ENCODE measurements at places on chromosomes 4 and X. TPM values are rescaled to one million over a fixed set of nuclear protein-coding genes. Genes with fewer than 3 reads are reported as not detected.

- peak; percentile 16 for DNase-seq
Measured at GRCh38 chrX:20547611-20548051, 280.9 kb upstream of the RPS6KA3 start.

DNA sequence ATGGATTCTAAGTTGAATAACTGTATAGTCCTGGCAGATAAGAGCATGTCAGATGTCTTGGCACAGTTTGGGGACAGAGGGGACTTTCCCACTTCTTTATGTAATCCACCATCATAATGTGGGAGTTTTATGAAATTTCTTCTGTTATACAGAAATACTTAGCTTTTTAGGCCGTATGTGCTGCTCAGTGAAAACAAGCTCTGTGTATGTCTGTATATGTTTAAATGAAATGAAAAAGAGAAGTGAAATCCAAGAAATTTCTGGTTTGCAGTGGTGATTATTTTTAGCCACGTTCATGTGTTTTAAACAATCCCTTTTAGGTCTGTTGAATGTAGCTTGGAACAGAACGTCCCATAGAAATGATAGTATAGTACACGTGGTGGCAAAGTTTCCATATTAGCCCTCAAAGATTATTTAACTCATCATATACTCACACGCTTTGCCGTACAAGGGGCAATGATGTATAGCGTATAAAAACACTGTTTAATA is 41.0 kb downstream of the GAB1 start:
- no peak for DNase-seq

DNA sequence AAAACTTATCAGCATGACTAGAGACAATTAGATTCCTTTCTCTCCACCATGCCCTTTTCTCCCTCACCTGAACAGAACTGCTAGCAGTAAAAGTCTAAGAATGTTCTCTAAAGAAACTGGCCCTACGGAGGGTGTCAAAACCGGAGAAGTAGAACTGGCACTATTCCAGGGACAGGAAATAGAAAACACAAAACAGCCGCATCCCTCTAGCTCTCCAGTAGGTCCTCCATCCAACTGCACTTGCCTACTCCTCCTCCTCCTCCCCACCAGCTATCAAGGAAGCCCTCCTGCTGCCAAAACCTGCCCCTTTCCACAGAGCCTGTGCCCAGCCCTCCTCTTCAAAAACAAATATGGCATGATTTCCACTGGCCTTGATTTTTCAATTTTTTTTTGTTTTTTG is 28.4 kb downstream of the FUNDC1 start:
- no peak for DNase-seq

GRCh38 chrX:8672176-8672575 is 59.8 kb downstream of the ANOS1 start:
- DNase-seq = no peak

DNA sequence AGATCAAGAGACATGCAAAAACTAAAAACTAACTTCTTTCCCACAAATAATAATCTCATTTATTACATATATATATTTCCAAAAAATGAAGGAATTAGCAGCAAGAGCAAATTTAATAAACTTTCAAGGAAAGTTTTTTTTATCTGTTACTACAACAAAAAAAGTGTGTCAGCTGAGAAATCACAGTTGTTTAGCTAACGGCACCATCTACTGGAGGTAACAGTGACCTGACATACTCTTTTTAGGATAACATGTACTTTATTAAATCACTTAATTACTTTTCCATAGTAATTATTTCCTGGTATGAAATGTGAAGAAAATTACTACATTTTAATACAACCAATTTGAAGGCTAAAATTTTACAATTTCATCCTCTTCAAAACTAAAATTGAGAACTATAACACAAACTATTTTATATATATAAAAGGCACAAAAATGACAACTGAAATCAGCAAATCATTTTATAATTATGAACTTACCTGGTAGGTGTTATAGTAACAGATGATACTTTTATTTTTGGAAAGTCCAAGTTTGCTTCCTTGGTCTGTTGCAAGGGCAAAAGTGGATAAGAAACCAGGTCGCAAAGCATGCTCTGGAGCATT is 9.1 kb downstream of the LAMTOR3 start:
- DNase-seq = no peak

GRCh38 chr4:142925161-142925560 is 79.1 kb upstream of the INPP4B start:
- no peak for DNase-seq

GRCh38 chr4:17093481-17093880 is 195.0 kb upstream of the LDB2 start:
- no peak for DNase-seq

- no peak for DNase-seq
Measured at GRCh38 chr4:41024556-41025491, 189.5 kb downstream of the APBB2 start.

GRCh38 chr4:170011921-170012628 is 14.1 kb downstream of the MFAP3L start:
- no peak for DNase-seq

- no peak for DNase-seq
Measured at GRCh38 chr4:165668694-165669093, 204.3 kb upstream of the TLL1 start.

GRCh38 chr4:70979445-70980008 is 13.9 kb upstream of the DCK start:
- no peak for DNase-seq

- no peak for DNase-seq
Measured at GRCh38 chr4:139295942-139296299, 5.4 kb upstream of the NAA15 start.

- DNase-seq = peak; percentile 9
Measured at GRCh38 chr4:79273915-79274314, 51.9 kb downstream of the NAA11 start.

DNA sequence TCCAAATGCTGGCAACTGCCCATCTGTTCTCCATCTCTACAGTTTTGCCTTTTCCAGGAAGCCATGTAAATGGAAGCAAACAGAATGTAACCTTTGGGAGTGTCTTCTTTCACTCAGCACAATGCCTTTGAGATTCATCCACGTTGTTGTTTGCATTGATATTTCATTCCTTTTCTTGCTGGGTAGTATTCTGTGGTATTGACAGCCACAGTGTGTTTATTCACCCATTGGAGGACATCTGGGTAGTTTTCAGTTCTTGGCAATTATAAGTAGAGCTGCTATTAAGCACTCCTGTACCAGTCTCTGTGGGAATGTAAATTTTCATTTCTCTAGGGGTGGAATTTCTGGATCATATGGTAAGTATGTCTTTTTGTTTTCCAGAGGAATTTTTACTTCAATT is 194.3 kb upstream of the RPS6KA3 start:
- DNase-seq = no peak

DNA sequence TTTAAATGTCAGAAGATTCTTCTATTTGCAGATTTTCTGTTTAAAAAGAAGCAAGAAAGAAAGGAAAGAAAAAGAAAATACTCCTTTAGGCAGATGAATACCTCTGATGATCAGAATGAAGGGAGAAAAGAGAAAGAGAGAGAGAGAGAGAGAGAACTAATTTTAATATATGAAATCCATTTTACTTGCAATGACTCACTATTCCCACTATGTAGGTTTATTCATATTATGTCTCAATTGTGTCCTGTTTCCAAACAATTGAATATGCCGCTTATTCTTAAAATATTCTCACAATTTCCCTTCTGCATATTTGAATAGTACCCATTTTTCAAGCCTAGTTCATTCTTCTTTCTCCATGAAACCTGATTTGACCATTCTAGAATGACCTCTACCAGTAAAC is 11.7 kb downstream of the MEPE start:
- DNase-seq = no peak

DNA sequence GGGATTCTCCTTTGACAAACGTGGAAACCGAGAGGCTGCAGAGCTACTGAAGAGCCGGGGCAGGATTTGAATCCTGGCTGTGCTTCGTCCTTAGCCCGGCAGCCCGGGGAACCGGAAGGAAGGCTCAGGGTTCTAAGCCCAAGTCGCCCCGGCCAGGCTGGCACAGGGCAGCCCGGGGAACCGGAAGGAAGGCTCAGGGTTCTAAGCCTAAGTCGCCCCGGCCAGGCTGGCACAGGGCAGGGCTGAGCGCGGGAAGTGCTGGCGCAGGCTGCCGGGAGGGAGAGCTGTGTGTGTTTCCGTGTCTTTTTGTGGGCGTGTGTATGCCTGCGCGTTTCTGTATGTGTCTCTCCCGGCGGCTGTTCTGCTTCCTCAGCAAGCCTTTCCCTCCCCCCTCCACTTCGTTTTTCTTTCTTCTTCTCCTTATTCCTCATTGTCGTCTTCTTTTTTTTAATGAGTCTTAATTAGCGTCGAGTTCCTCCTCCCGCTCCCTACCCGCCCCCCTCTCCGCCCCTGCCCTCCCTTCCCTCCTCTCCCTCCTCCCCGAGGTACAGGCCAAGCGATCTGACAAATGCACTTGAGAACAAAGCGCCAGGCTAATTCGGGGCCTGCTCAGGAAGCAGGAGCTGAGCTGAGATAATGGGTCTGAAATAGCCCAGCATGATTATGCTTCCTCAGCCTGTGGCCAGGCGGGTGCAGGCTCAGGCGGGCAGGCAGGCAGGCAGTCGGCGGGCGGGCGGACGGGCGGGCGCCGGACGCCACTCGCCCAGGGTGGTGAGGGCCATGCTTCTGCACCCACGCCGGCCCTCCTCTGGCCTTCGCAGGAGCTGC is 65.9 kb downstream of the EFNB1 start:
- no peak for DNase-seq

DNA sequence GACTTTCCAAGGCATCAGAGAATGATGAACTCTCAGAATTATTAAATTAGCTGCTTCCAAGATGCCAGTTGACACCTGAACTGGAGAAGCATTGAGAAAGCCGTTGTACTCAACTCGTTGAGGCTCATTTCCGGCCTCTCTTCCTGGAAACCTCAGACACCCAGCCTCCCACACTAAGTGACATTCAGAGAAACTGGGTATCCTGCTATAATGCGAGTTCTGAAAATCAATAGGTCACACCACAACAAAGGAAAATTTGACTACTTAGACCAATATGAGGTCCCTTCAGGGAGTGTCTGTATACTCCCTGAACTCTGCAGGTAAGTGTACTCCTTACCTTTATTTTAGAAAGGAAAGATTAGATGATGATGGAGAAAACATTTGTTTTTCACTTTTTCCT is 51.2 kb downstream of the ENPEP start:
- no peak for DNase-seq

PITX2 gene
- 2.5 TPM for polyA plus RNA-seq
